NCI-H2081 (cell line): ENCODE measurements at places on chromosomes 5 and 9.
A peak's percentile ranks its signal among the peaks of the same experiment; 100 is the strongest.

DNA sequence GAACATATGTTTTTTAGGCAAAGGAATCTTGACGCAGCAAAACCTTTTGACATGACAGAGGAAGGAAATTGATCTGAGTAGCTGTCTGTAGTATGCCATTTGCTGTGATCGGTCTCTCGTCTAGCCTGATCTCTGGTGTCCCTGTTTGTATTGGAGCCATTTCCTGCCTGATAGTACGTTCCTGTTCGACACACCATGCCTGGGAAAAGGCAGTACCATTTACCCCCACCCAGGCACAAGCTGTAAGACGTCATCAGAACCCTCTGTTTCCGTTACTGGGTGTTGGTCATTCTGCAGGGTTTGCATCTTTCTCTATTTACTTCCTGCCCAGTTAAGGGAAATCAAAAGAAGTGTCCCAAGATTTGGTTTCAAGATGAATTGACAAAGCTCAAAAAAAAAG is 129.7 kb downstream of the CEMIP2 start:
- no peak for DNase-seq

DNA sequence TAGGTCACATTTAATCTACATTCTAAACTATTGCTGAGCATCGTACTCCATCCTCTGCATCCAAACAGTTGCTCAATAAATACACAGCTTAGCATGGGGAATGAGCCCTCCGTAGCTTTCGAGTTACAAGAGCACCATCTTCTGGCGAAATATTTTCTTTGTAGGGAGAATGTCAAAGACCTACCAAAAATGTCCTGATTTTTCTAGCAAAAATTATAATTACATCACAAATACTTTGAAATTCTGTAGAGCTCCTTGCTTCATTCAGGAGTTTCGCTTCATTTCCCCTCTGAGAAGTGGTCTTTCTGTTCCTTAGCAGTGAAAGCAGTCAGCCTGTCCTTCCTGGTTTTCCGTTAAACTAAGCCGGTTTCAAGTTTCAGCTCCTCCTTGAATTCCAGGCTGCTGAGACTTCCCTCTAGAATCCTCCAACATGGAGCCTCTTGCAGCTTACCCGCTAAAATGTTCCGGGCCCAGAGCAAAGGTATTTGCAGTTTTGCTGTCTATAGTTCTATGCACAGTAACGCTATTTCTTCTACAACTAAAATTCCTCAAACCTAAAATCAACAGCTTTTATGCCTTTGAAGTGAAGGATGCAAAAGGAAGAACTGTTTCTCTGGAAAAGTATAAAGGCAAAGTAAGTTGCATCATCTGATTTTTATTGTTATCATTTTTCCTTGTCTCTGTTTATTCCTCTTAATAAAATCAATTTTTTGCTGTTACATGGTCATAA is at the start of gene GPX8:
Gene GPX8, plus strand, starts transcription at position 409 of the 730 bp plus-strand sequence. Its CDS starts 22 bp downstream, at position 431.
- DNase-seq, result peak; percentile 8

DNA sequence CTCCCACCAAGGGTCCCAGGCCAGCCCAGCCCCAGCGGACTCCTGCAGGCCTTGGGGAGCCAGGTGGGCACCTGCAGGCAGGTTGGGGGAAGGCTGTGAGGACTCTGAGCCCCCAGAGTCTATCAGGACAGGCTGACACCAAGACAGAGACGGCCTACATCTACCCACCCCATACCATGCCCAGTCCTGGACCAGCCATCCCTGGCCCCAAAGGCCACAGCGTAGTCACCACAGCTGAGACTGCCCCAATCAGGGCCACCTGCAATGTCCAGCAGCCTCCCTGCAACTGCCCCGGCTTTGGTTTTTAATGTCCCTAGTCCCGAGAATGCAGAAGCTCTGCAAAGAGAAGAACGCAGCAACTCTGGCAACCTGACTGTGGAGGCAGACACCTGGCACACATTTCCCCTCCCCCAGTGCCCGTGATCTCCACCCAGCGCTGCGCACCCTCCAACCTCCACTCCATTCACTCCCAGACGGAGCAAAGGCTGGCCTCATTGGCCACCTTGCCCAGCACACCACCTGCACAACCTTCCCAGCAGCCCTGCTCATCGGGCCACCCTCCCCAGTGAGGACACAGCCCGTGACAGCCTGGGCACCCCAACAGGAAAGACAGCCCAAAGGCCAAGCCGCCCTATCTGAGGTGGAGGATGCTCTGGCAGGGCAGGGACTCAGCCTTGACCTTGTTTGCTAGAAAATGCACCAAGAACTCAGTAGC is 14.9 kb downstream of the ADAMTS2 start:
- DNase-seq, result no peak

- DNase-seq, result no peak
Observed at GRCh38 chr9:2128141-2128540, 113.0 kb downstream of the SMARCA2 start.

DNA sequence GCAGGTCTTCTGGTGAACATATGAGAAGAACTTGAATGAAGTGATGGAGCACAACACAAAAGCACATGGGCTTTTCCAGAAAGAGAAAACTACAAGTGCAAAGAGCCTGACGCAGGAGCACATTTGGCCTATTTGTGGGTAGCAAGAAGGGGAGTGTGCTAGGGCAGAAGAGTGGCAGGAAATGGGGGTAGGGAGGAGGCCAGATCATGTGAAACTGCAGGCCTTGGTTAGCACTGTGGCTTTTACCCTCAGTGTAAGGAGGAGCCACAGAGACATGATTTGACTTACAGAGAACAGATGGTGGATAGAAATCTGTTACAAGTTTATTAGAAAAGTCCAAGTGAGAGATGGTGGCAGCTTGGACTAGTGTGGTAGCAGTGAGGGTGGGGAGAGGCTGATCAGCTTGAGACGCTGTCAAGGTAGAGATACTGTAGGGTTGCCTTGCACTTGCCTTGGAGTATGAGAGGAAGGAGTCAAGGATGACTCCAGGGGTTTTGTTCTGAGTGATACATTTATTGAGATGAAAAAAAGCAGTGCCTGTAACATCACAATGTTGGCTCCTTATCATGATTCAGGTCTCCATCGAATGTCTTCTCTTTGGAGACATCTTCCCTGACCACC is 126.7 kb downstream of the PPP2R2B start:
- DNase-seq, result no peak

DNA sequence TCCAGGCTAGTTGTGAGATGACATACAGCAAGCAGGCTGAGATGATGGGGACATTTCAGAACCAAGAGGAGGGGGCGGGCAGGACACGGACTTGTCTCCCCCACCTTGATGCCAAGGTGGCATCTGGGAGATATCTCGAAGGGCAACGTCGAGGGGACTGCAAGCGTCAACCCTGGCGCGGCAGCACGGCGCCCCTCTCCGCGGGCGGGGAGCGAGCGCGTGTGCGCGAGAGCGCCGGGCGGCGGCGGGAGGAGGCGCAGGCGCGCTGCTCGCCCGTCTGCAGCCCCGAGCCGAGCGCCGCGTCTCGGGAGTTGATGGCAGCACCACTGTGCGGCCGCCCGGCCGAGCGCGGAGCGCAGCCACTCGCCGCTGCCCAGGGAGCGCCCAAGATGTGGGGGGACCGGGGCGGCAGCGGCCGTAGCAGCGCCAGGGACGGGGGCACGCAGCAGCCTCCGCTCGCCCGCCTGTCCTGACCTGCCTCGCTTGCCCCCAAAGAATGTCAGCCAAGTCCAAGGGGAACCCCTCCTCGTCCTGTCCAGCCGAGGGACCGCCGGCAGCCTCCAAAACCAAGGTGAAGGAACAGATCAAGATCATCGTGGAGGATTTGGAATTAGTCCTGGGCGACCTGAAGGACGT is at the start of gene PRR16:
Gene PRR16, plus strand, starts transcription at position 310 of the 636 bp plus-strand sequence.
- DNase-seq, result peak; percentile 46

- DNase-seq, result peak; percentile 92
Observed at GRCh38 chr5:160271396-160271795, 41.0 kb downstream of the CCNJL start.

- peak; percentile 70 for DNase-seq
Observed at GRCh38 chr5:59188419-59189225, 605.7 kb downstream of the RAB3C start.

GRCh38 chr5:180901319-180902009 is 2.5 kb downstream of the BTNL8 start:
- no peak for DNase-seq

- DNase-seq, result no peak
Observed at GRCh38 chr5:95537501-95537900, 17.3 kb downstream of the SKIC3 start.

DNA sequence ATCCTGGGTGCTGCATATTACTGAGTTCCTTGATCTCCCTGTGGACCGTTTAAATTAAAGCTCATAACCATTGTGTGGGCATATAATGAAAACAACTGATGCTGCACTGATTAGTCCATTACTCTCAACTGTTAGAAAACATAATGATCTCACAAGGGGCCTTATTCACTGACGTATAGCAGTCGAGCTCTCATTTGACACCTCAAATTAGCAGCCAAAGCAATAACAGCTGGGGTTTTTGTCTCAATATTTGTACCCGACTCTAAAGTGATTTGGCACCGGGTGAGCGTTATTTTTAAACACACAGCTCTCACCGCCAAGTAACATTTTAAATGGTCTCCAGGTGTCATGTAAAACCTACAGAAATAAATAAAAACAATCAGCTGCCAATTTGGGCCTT is 252.2 kb upstream of the PANK3 start:
- DNase-seq, result peak; percentile 47

DNA sequence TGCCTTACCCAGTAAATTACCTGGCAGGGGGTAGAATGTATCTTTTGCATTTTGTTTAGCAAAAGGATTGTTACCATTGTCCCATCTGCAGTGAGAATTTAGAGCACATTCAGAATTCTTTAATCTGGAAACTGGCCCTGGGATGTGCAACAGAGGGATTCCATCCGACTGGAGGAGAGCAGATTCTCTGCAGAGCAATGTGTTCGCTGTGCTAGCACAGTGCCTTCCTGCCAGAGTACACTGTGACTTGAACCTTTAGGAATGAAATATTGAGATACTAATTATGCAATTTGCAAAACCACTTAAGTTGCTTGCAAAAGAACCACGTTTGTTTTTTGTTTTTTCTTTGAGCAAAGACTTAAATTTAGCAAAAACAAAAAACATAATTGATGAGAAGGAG is 22.5 kb upstream of the DMRT1 start:
- DNase-seq, result no peak

DNA sequence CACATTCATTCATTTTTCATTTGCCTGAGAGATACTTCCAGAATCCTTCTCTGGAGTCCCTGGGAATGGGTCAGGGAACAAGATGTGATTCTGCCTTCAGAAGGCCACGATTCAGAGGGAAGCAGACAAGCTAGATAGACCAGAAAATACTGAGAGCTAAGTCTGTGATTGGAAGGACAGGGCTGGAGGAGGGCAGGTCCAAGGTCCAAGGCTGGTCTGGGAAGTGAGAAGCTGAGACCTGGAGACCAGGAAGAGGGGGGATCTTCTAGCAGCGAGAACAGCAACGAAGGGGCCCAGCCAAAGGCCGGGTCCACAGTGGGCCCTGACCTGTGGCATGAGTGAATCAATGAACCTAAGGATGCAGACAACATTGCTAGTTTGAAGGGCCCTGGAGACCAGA is 4.1 kb upstream of the IER5L start:
- no peak for DNase-seq

GRCh38 chr9:88481933-88482332 is 53.0 kb upstream of the NXNL2 start:
- no peak for DNase-seq

- no peak for DNase-seq
Observed at GRCh38 chr5:96209829-96210228, 223.2 kb downstream of the PCSK1 start.

DNA sequence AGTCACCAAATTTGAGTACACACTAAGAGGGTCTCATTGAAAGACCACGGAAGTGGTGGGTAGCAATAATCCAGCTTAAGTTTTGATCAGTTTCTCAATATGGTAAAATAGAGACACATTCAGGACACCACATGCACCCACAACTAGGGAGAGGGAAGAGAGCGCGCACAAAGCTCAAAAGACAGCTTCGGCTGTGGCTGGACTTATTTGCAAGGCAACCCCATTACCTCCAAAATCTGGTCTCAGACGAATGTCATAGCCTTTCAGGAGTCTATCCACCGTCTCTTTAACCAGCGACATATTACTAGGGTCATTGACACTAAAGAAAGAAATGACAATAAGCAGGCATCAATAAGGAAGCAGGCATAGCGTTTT is 443 bp downstream of the GABRB2 start:
- DNase-seq, result no peak
